ENCODE measurements at places on chromosomes 7 and 10.

GRCh38 chr7:108408296-108408991 is 47.8 kb downstream of the NRCAM start:
- no peak for DNase-seq

DNA sequence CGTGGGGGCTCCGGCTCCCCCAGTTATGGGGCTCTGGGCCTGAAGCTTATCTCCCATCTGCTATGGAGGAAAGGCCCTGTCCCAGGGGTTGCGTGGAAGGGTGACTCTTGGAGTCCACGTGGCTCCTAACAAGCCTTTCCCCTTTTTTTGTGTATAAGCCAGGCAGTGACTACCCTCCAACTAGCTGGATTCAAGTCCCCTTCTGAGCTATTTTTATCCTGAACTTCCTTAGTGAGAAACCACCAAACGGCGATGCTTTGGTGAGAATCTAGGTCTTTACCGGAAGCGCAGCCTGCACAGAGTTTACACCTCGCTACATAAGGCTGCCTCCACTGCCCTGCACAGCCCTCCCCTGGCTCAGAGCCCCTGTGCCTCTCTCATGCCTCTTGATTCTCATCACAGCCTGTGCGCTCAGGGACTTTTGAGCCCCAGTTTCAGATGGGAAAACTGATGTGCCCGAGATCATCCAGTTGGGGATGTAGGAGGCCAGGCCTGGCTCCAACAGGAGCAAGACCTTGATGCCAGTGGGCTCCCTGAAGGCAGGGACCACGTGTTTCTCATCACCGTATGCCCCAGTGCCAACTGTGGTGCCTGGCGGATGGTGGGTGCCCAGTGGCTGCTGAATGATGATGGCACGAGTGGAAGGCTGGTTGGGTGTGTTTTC is 102.3 kb upstream of the PPIF start:
- DNase-seq, result no peak

DNA sequence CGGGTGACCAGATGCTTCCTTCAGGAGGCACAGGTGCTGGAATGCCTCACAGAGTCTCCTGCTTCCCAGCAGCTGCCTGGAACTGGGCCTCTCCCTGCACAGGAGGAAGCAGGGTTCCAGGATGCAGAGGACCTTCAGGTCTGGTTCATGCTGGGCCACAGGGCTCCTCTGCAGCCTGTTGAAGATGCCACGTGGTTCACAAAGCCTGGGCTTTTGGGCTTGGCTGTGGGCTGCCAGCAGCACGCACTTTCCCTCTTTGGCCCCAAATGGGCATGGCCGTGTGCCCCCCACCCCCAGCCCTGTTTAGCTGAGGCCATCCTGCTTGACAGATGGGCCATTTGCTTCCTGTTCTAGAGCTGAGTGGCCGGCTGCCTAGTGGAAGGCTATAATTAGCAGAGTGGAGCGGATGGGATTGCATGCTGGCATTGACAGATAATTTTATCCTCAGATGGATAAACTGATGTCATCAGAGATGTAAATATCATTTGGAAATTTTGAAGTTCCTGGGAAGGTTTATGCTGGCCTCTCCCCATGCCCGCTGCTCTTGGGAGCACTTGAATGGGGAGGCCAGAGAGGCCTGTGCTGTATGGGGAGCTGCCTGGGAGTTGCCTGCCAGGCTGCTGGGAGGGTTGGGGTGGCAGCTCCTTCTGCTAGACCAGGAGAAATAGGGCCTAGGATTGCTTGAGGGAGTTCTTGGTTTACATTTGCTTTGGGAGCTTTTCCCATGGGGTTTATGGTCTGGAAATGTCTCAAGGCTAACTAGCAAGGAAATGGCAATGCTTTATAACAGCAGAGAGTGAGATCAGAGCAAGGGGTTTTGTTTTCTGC is 28.2 kb downstream of the TSPAN15 start:
- DNase-seq, result no peak

DNA sequence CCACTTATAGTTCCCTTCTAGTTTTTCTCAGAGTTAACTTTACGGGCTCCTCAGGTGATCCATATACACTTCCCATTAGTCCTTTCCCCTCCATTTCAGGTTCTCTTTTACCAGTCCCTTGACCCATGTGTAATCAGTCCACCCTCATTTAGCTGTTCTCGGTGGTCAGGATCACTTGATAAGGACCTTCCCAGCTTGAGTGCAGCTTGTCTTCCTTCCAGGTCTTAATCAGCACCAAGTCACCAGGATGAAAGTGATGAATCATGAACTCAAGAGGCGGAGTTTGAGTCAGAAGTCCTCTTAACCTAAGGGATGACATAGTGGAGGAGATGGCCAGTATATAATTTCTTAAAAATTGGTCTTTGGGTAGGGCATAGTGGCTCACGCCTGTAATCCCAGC is 63.1 kb upstream of the CNTNAP2 start:
- peak; percentile 4 for DNase-seq

DNA sequence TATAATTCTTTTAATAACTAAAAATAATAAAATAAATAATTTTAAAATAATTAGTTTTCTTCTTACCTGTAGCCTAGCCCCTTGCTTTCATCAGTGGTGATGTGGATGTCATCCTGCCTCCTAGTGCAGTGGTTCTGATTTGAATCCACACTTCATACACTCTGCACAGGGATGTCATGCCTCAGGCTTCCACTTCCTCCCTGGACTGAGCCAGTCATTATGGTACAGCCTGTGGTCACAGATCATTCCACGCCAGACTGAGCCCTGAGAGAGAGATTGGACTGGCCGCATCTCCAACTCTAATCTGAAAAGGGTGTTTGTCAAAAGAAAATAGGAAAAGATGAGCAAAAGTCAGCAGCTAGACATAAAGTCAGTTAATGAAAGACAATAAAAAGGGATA is 436.2 kb upstream of the IGFBP3 start:
- DNase-seq, result peak; percentile 47

Measured in kidney tubule cell (primary cell).